ENCODE measurements at places on chromosomes 3 and 15. TPM values are rescaled to one million over a fixed set of nuclear protein-coding genes. Genes with fewer than 3 reads are reported as not detected.

The CLDN18 gene
- total RNA-seq, result not detected

DNA sequence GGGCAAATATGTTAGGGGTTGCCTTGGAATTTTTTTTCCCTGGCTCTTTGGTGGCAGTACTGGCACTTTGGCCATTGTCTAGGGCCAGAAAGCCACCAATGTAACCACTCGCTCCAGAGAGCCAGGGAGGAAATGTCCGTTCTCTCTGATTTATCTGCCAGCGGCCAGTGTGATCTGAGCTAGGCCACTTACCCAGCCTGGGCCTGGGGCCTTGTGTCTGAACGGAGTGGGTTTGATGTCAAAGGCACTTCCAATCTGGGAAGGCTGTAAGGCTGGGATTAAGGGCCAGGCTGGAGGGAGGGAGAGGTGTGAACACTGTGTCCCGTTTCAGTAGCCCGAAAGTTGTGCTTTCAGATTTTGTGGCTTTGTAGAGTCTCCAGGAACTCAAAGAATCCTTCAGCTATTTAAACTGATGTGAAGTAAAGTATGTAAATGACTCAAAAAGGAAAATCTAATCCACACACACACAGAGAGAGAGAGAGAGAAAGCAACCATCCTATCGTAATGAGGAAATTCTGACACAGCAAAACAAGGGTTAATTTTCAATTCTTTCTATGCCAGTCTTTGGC, 271.0 kb downstream of the PDZRN3 start:
- no peak for DNase-seq

DNA sequence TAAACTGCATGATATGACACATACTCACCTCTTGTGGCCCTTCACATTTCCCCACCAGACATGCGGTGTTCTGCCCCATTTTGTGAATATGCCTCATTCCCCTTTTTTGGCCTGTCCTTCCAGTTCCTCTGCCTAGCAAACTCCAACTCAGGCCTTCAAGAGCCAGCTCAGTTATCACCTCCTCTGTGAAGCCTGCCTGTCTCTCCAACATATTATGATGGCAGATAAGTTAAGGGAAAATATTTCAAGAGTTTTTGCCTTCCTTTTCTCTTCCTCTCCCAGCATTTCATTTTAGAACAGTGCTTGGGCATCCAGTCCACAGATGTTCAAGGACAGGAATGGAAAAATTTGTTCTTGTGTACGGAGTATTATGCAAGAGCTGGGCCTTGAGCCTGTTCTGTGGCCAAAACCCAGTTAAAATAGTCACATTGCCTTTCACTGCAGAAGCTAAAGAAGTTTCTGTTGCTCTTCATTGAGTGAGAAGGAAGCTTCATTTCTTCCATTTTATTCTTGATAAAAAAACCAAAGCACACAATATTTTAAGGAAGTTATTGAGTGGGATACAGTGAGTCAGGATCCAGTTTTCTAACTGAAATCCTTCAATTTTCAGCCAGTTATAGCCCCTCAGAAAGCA, 192.0 kb downstream of the GHSR start:
- DNase-seq, result no peak

DNA sequence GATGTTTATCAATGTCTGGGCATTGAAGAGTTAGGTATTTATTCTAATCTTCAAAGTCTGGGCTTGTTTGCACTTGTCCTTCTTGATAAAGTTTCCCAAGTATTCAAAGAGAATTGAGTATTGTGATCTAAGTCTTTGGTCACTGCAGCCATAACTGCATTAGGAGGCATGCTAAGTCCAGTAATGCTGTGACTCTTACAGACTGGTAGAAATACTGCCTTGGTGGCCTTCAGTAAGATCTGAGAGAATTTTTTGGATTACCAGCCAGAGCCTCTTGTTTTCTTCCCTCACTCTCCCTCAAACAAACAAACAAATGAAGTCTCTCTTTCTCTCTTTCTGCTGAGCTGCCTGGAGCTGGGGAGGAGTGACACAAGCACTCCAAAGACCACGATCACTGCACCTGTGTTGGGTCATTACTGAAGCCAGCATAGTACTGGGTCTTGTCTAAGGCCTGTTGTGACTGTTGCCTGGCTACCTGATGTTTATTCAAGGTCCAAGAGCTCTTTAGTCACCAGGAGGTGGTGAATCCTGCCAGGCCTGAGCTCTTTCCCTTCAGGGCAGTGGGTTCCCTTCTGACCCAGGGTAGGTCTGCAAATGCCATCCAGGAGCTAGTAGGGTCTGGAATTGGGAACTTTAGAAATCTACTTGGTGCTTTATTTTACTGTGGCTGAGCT, 14.8 kb upstream of the RBP2 start:
- DNase-seq, result no peak

Measured in B cell (primary cell).